ENCODE measurements at places on chromosomes 12 and 14.
A peak's percentile ranks its signal among the peaks of the same experiment; 100 is the strongest.

GRCh38 chr12:128423205-128423604, 156.2 kb downstream of the TMEM132C start:
- DNase-seq, result no peak

DNA sequence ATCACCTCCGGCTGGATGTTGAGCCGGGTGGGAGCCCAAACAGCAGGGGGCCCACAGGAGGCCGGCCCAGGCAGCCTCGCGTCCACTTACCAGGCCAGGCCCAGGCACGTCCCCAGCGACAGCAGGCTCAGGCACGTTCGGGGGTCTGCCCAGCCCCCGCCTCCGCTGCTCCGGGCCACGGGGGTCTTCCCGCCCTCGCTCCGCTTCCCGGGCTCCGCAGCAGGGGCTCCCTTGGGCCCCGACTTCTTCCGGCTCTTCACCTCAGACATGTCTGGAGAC, 216 bp downstream of the IKBIP start:
- no peak for DNase-seq

DNA sequence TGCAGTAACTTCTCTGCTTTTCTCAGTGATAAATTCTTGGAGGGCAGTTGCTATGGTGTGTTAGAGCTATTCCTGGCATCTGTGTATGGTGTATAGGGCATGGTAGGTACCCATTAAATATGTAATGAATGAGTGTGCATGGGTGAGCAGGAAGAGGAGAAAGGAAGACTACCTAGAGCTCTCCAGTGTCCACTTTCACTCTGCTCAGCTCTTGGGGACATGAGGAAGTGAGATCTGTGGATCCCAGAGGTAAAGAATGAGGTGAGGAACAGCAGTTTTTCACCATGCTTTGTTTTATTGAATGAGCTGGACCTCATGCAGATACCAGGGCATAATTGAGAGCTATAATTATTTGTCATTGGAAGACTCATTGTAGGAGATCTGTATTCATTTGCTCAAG, 444.8 kb upstream of the RGS6 start:
- no peak for DNase-seq

- DNase-seq, result no peak
These were observed 164.5 kb upstream of the DYRK2 start for GRCh38 chr12:67483871-67484554.

DNA sequence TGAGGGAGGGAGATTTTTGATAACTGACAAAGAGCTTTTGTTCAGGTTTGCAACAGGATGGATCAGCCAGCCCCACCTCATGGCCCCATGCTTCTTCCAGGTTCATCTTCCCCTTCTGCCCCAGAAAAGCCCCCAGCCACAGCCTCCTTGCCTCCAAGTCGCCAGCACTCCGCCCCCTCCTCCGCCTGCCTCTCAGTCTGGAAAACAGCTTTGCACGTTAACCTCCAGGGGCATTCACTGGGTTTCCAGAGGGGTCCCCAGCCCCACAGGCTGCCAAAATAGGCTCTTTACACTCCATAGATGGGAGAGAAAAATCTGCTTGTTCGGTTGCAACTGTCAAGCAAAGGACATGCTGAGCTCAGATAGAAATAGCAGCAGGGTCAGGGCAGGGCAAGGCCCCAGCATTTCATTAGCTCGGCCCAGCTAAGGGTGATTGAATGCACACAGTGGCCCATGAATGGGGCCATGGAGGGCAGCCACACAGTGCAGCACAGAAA, 253.6 kb downstream of the ZFP36L1 start:
- no peak for DNase-seq

GRCh38 chr12:46266869-46267574, 1.8 kb downstream of the SLC38A1 start:
- peak; percentile 31 for DNase-seq

DNA sequence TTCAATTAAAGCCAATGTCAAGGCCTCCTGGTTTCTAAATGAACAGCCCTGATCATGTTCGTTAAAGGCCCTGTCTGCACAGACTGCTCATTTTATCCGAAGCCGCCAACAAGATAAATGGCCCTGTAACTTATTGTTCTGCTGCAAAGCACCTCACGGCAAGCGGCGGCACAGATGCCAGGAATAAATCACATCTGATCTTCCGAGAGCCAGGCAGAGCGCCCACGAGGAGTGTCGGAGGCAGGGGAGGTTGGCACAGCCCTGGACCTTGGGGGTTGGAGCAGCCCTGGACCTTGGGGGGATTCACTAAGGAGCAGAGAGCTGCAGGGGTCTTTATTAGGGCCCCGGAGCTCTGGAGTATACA, 110.5 kb downstream of the SCARB1 start:
- no peak for DNase-seq

GRCh38 chr14:102319351-102320032, at the start of gene ZNF839:
Gene ZNF839 (plus strand): TSS chr14:102319746. CDS start chr14:102319766, 20 bp downstream.
- peak; percentile 94 for DNase-seq

DNA sequence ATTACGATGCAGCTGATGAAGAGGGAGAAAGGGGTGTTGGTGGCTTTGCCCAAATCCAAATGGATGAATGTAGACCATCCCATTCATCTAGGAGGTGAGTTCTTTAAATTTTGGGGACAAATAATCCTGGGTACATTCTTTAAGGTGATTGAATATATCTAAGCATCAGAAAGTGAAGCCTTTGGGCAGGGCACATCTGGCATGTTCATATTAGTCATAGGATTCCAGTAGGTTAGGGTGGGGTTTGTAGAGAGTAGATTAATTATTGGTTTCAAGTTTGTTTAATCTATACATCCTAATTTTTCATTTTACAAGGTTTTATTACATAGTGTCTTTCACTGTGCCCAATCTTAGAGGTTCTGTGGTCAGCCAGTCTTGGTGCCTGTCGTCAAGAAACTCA, 23.4 kb downstream of the RNF10 start:
- DNase-seq, result no peak

DNA sequence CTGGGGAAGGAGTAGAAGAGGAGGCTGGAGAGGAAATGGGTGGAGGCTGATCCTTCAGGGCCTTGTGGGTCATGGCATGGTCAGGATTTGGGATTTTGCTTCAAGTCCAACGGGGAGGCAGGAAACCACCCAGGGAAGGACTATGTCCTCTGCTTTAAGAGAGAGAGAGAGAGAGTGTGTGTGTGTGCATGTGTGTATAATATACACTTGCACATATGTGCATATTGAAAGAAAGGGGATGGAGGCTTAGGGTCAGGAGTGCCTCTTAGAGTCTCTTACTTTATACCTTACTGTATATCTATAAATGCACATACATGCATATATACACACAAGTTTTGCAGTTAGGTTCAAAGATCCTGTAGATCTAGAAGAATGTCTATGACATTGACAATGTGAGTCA, 94.8 kb downstream of the RGS6 start:
- DNase-seq, result no peak

DNA sequence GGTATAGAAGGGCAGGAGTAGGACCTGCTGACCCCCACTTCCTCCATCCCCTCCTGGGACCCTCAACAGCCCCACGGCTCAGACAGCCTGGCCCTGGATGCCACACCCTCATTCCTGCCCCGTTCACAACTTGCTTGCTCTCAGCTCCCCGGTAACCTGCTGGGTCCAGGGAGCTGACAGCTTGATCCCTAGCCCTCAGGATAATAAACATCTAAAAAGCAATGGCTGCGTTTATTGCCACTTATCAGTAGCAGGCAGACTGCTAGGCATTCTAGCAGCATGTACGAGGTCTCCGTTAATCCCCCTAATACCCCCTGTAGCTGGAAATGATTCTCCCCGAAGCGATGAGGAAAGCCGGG, 24.3 kb upstream of the RPLP0 start:
- DNase-seq, result no peak

DNA sequence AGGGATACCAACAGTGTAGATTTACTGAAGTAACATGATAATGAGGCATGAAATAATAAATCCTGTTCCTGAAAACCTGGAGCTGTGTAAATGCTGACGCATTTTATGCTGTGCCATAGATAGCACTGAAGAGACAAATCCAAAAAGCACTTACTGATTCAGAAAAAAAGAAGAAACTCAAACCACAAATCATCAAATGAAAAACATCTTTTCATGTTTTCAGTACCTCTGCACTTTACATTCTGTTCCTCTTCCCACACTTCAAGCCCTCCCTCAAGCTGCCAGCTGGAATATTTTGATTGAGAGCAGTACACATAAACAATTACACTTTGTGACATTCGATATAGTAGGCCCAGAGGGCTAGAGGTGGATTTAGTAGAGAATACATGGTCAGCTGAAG, 362.3 kb downstream of the NAV3 start:
- DNase-seq, result no peak

DNA sequence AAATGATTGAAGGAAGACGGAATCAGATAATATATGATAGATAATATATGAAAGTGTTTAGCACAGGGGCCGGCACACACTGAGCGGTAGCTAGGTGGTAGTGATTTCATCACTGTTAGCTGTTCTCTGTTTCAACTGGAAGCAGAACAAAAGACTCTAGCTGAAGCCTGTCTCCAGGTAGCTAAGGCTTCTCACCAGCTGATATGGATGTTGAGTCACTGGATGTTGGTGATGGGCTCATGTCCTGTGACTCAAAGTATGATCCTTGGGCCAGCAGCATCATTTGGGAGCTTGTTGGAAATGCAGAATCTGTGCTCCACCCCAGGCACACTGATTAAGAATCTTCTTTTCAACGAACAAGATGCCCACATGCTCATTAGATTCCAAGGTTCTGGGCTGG, 21.7 kb upstream of the KCNA5 start:
- DNase-seq, result no peak
